ENCODE measurements at places on chromosomes 16 and 17.
A peak's percentile ranks its signal among the peaks of the same experiment; 100 is the strongest.

DNA sequence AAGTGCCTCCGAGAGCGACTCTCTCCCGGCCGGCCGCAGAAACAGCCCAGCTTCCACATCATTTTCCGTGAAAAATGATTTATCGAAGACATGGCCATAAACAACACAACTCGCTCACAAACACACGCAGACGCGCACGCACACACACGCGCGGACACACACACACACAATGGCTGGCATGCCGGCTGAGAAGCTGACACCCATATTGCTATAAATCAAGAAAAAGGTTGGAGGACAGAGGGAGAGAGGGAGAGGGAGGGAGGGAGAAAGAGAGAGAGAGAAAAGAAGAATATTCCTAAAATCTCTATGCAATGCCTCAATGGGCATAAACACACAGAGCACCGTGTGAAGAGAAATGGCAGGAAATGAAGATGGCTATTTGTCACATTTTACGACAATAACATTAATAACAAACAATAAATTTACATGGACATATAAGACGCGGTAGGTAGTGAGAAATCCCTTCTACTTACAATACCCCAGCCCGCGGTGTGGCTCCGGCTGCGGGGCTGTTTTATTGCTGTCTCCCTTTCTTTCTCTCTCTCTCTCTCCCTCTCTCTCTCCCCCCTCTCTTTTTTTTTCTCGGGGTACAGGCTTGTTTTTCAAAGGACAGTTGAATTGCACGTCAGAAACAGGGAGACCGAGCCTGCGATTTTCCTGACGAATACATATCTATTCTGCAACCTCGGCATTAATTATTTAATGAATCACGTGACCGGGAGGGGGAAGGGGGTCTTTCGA, 9.5 kb downstream of the HOXB4 start:
- no peak for DNase-seq

DNA sequence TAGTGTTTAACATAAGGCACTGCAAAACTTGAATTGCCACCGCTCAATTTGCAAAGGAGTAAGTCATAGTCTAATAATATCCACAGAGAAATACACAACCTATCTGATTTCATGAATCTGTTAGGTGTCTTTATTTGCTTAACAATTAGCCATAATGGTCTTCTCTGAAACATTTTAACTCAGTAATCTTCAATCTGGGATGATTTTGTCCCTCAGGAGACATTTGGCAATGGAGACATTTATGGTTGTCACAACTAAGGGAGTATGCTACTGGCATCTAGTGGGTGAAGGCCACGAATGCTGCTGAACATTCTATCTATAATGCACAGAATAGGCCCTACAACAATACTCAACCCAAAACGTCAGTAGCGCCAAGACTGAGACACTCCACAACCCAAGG, 4.3 kb downstream of the UBE2G1 start:
- DNase-seq: peak; percentile 6

DNA sequence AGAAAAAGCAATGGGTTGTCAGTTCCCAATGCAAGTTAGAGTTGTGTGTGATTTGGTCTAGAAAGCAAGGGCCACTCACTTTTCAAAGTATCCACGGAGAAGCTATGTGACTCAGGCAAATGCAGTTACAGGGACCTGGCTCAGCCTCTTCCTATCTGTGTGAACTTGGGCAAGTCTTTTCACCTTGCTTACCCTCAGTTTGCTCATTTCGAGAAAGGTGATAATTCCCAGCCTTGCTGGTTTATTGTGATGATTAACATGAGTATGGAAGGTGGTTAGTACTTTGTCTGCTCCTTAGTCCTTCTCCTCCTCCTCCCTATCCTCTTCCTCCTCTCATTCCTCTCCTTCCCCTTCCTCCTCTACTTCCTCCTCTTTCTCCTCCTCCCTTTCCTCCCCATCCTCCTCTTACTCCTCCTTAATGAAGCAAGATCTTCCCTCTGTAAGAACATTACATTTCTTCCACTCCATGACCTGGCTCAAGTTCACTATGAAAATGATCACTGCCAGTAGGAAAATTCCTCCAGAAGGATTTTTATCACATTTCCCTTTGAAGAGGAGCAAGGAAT, 204.0 kb downstream of the GRIN2A start:
- no peak for DNase-seq

DNA sequence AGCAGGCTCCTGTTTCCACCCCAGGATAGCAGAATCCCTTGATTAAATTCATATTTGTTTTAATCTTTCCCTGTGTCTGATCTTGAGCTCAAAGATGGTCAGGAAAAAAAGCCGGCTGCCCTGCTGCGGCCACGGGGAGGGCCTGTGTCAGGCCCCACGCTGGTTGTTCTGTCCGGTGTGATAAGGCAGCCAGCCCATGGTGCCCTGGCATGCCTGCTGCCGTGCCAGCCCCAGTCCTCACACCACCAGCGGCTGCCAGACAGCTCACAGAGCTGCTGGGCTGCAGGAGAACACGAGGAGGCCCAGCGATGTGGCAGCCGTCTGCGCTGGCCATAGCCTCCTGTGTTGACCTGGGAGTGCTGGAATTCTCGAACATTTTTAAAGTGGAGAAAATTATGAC, 34.7 kb upstream of the BRD7 start:
- no peak for DNase-seq

- no peak for DNase-seq
Measured at GRCh38 chr16:78876671-78877070, 723.9 kb downstream of the MAF start.

DNA sequence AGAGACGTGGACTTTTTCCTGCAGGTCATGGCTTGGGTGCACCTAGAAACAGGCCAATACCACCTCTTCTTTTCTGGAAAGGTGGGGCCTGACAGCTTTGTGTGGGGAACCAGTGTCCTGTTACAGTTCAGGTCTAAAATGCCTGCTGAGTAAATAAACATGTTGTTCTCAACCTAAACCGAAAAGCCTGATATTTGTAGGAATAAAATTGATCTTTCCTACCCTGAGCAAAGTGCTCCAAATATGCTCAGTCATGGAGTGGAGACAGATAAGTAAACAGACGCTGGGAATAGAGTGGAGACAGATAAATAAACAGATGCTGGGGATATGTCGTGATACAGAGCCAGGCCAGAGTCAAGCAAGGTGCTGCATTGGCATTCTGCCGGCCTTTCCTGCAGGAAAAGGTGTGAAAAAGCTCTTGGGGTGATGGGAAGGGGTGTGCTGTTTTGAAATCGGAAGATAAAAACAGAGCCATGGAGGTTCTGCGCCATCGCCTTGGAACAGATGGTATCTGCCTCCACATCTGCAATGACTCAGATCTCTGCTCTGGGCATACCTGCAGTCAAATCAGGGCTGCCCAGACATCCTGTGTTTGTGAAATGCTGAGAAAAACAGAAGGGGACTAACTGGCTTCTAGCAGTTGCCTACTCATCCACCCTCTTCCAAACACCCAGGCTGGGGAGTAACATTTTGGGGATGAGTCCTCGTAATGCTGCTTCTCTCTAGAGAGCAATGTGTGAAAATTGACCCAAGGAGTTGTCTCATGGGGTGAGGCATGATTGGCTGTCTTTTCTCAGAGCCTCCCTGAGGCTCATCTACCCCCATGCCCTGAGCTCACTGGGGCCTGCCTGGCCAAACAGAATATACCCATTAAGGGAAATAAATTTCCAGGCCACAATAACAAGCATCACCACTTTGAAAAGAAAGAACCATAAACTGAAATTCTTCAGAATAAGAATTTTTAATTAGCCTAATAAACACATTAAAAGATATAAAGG, 16.8 kb upstream of the TRPV2 start:
- no peak for DNase-seq
